ENCODE measurements at places on chromosomes 6 and 20.

GRCh38 chr6:71287038-71287437 is 1.6 kb upstream of the OGFRL1 start:
- no peak for DNase-seq

- no peak for DNase-seq
These were observed 600.8 kb downstream of the MEI4 start for GRCh38 chr6:78253618-78254017.

DNA sequence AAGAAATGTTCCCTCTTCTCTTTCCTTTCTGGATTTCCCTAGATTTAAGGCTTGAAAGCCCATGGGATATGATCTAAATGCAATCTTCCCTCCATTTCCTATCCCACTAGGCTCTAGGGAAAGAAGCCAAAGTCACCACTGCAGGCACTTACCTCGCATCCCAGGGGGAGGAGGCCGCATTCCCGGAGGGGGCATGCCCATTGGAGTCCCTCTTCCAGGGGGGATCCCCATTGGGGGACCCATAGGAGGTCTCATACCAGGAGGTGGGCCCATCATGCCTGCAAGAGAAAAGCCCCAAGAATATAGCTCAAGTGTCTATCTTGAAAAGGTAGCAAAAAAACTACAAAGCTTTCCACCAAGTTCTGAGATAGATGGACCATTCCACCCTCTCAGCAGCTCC is 8.1 kb downstream of the SNRPB start:
- DNase-seq: no peak

DNA sequence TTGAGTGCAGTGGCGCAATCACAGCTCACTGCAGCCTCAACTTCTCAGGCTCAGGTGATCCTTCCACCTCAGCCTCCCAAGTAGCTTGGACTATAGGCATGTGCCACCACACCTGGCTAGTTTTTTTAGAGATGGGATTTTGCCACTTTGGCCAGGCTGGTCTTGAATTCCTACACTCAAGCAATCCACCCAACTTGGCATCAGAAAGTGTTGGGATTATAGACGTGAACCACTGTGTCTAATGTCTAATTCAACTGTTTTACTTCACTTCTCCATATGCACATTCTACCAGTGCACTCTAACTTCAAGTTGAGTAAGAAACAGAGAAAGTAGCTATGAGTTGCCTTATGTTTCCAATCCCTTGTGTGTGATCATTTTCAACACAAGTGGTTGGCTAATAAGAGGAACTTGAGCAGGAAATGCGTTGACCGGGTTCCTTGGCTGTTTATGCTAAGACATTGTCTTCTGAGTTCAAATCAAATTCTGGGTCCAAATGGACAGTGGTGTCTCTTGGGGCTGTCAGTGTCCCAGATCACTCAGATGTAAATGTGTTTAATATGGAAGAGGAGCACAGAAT is 23.9 kb downstream of the ZNF337 start:
- DNase-seq: no peak

- no peak for DNase-seq
These were observed 426.9 kb upstream of the JARID2 start for GRCh38 chr6:14819001-14819400.

DNA sequence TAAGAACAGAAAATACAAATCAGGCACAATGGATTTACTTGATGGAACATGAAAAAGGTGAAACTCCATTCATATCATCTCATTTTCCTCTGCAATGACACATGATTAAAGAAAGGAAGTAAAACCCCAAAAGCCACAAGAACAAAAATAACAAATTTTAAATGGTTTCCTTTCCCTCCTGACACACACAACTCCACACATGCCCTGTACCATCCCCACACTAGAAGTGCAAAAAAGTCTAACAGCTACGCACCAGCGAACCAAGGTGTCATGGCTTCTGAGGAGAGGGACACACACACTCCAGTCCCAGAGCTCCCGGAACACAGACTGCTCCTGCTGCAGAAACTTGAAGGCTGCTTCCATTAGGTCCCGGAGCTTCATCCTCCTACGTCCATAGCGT is 25.3 kb downstream of the MDN1 start:
- DNase-seq: no peak

- DNase-seq: no peak
These were observed 10.6 kb upstream of the TMEM242 start for GRCh38 chr6:157333956-157334355.

- DNase-seq: no peak
These were observed 217.6 kb upstream of the PDE10A start for GRCh38 chr6:165880686-165881085.

- DNase-seq: no peak
These were observed 78.2 kb upstream of the CST7 start for GRCh38 chr20:24870881-24871280.
